ENCODE measurements at places on chromosomes 3 and 15.

GRCh38 chr3:54476891-54477290 lies 354.5 kb downstream of the CACNA2D3 start:
- no peak for DNase-seq

- no peak for DNase-seq
Measured at GRCh38 chr3:167728632-167729323, 5.9 kb downstream of the PDCD10 start.

DNA sequence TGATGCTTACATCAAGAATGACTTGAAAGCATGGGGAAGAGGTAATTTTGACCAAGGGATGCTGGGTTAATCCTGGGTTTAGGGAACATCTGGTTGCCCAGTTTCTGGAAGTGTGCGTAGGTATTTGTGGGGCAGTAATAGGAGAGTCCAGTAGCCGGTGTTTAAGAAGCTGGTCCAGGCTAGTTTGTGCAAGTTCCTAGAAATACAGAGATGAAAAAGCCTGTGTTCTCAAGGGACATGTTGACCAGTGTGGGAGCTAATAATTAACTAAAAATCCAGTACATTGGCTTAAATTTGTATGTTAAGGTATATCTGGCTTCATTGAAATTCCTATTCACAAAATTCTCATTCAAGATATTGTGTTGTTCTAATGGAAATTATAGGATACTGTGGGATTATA lies 51.2 kb downstream of the UBE2E2 start:
- DNase-seq: no peak

- no peak for DNase-seq
Measured at GRCh38 chr15:61989667-61990066, 70.6 kb downstream of the VPS13C start.

DNA sequence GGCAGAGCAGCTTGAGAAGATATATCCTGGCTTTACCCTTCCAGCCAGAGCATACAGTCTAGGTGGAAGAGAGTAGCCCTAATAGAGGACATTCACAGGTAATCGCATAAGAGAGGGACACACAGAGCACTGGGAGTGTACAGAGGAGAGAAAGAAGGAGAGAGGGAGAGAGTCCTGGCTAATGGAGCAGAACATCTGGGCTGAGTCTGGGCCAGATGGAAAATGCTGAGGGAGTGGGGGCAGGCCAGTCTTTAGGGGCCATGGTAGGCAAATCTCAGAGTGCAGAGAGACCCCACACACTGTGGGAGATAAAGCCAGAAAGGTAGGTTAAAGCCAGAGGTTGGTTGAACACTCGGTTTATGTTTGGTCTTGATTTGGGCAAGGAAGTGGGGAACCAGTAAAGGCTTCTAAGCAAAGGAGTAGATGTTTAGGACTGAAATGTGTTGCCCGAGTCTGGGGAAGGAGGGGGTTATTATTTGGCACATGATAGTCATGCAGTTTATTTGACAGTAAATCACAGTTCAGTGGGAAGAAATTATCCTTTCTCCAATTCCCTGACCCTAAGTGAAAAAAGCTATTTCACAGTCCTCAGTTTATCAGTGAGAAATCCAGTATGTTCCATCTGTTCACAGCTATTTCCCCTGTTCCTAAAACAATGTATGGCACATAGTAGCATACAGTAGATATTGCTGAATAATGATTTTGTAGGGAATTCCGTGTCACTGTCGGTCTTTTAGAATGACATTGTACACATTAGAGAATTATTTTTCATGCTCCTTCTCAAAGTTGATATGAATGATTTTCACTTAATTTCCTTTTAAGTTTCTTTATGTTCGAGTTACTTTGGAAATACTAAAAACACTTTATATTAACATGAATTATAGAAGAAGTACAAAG lies 45.7 kb downstream of the PDHB start:
- no peak for DNase-seq

DNA sequence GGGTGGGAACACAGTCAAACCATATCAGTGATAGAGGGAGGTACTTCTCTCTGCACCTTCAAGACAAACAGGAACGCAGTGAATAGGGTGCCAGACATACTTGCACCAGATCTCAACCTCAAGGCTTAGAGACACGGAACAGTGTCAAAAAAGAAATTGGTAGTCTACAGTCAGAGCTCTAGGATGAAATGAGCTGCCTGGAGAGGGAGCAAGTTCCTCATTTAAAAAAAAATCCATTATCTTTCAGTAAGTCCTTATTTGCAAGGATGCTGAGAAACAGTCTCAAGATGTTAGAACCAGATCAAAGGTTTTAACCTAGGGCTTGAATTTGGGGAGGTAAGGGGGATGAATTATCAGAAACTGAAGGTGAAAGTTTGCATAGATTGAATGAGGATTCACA lies 20.2 kb upstream of the LMCD1 start:
- no peak for DNase-seq

DNA sequence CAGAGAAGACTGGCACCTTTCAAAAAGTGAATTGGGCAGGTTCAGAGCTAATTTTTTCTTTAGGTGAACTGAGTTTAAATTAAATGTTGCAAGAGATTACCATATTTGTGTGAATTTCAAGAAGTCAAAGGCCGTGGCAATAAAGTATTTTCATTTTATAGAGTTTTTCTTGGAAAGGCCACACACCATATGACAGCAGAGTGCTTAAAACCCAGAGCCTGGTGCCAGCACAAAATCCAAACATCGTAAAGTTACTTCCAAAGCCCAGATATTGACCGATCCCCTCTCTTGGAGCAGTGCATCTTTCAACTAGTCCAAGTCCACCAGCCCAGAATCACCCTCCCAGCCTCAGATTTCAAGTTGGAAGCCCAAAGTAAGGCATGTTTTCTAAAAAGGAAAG lies 164.5 kb downstream of the VGLL4 start:
- no peak for DNase-seq

DNA sequence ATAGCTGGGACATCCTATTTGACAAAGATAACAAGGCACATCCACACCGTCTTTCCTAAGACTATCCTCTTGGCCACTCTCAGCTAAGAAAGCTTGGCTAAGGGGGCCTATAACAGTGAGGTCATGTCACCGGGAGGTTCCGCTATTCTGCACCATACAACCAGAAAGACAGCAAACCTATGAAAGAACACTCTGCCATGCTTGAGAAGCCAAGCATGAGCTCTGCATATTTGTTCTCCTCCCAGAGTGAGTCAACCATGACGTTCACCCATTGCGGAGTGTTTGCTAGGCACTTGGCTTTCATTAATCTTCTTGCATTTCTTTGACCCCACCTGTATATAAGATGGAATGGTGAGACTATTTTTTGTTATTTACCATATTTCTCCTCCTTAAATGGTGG lies 141.2 kb downstream of the GMNC start:
- DNase-seq: no peak

DNA sequence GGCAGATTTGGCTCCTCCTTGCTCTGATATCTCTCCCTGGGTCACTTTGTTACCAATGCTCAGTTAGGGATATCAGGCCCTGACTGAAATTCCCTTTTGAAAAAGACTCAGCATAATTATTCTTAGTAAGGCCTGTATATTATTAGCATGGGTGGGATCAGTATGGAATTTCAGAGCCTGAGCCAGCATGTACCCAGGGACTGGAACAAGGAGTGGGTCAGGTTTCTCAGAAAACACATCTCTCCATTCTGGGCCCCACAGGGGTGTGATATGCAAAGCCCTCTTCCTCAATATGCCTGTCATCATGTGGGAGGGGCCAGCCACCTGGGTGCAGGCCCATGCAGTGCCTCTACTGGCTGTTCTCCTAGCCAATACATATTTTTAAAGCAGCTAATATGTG lies 423.2 kb downstream of the EPHB1 start:
- DNase-seq: no peak
